ENCODE measurements at places on chromosomes 3 and 15. TPM values are rescaled to one million over a fixed set of nuclear protein-coding genes. Genes with fewer than 3 reads are reported as not detected.
A peak's percentile ranks its signal among the peaks of the same experiment; 100 is the strongest.

- no peak for DNase-seq
Observed at GRCh38 chr3:176739159-176739558, 458.1 kb downstream of the TBL1XR1 start.

- DNase-seq: no peak
Observed at GRCh38 chr15:68620721-68621527, 42.1 kb downstream of the CORO2B start.

DNA sequence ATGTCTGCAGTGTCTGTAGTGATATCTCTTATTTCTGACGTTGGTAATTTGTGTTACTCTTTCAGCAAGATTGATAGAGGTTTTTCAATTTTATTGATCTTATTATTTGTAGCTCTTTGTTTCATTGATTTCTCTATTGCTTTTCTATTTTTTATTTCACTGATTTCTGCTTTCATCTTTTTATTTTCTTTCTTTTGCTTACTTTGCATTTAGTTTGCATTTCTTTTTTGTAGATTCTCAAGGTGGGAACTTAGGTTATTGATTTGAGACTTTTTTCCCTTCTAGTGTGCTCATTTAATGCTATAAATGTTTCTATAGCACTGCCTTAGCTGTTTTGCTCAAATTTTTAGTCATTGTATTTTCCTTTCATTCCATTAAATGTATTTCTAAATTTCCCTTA, 49.5 kb upstream of the GABRG3 start:
- DNase-seq: no peak

The SKOR1 gene
- 0.16 TPM for total RNA-seq

The SENP7 gene
- total RNA-seq: 12.3 TPM

The P4HTM gene
- 25.7 TPM for total RNA-seq

The FAM81A gene
- 0.57 TPM for total RNA-seq

DNA sequence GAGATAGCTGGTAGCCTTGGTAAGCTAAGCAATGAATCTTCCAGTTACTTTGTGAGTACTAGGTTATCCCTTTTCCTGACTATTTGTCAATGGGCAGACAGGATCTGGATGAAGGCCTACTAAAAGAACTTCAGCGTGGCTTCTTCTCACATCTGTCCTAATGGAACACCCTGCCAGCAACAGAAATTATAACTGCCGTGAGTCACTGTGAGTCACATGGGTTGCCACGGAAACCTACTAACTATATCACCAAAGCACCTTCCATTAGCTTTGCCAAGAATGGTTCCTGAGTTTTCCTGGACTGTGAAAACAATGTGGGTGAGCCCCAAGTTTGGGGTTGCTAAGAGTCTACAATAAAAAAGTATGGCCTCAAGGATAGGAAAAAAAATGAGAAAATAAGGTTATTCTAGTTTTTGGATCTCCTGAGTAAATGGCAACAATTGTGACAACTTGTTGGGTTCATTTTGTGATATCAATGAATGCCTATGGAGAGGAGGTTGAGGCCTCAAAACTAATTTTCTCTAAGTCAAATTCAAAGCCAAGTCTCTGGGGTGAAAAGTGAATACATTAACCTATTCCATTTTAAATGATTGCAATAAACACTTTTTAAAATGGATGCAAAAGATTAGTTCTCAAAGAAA, 195.1 kb upstream of the ICE2 start:
- peak; percentile 75 for DNase-seq

DNA sequence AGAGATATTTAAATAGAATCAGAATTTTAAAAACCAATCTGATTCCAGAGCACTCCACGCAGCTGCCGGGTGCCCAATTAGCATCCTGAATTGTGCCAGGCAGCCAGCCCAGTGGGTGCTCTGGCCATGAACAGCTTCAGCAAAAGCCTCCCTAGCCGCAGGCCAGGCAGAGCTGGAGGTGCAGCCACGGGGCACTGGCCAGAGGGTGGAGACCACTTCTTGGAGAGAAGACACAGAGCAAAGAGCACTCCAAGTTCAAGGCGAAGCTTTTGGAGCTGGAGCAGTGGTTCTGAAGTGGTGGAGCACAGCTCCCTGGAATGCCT, 475.6 kb upstream of the PROK2 start:
- DNase-seq: no peak

Data from activated CD4-positive, alpha-beta T cell treated with anti-CD3 and anti-CD28 coated beads for 36 hours (primary cell).